ENCODE measurements at places on chromosomes 3 and 15.

- DNase-seq, result no peak
Observed at GRCh38 chr3:13353936-13354542, 66.1 kb downstream of the NUP210 start.

GRCh38 chr3:196684548-196685407 is 27.3 kb downstream of the CEP19 start:
- DNase-seq, result peak; percentile 48

- DNase-seq, result no peak
Observed at GRCh38 chr3:7075117-7075516, 214.2 kb downstream of the GRM7 start.

DNA sequence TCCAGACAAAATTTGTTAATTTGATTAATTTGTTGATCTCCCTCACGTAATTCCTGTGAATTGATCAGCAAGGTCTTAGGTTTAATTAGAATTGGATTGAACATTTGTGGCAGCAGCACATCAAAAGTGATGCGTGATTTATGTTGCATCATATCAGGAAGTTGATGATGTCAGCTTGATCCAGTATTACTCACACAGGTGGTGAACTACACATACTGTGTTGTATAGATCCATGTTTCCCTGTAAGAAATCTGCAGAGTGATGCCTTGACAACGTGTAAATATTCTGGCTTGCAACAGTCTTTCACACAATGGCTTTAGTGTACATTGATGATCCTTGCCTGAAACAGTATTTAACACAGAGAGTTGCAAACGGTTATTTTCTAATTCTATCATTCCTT is 200.4 kb downstream of the ADAMTSL3 start:
- no peak for DNase-seq

DNA sequence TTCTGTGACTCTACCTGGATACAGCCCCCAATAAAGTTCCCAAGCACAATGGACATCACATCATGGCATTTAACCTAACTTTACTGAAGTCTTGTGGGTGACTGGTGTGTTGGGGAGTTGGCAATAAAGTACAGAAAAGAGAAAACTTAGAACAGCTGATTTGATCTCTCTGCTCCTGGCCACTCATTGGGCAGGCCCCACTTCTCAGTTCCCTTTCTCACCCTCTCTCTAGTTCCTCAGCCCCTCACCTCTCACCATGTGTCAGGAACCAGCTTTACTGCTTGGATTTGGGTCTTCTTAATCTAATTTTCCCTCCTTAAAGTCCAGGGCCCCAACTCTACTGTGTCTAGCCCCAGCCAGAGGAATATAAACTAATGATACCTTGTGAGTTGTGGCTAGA is 713 bp upstream of the MUC13 start:
- DNase-seq, result no peak

DNA sequence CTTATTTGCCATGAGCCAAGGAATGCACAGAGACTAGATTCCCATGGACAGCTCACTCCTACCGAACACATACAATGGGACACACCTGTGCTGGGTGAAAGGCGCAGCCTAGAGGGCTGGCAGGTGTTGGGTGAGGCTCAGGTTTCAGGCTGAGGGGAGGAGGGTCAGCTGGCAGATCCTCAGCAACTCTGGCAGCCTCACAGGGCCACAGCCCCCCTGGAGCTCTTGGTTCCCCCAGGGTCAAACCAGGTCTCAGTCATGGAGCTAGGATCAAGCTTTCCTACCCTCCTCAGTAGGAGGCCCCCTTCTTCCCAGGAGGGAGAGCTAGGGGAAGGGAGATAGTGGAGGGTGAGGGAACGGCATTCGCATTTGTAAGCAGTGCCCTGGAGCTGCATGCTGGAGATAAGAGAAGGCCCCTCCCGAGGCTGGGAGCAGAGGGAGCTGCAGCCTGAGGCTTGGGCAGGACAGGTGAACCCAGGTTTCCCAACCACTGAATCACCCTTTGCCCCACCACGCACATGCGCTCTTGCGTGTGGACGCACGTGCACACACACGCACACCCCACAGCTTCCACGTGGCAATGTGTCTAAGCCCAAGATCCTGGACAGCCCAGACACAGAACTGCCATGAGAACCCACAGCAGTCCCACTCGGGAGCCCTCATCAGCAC is 26.3 kb upstream of the TFRC start:
- DNase-seq, result no peak

- no peak for DNase-seq
Observed at GRCh38 chr15:37109168-37109871, 9.0 kb upstream of the MEIS2 start.

- no peak for DNase-seq
Observed at GRCh38 chr15:34708422-34708821, 46.4 kb downstream of the GJD2 start.

GRCh38 chr3:141429371-141430035 is 57.3 kb upstream of the RASA2 start:
- no peak for DNase-seq

DNA sequence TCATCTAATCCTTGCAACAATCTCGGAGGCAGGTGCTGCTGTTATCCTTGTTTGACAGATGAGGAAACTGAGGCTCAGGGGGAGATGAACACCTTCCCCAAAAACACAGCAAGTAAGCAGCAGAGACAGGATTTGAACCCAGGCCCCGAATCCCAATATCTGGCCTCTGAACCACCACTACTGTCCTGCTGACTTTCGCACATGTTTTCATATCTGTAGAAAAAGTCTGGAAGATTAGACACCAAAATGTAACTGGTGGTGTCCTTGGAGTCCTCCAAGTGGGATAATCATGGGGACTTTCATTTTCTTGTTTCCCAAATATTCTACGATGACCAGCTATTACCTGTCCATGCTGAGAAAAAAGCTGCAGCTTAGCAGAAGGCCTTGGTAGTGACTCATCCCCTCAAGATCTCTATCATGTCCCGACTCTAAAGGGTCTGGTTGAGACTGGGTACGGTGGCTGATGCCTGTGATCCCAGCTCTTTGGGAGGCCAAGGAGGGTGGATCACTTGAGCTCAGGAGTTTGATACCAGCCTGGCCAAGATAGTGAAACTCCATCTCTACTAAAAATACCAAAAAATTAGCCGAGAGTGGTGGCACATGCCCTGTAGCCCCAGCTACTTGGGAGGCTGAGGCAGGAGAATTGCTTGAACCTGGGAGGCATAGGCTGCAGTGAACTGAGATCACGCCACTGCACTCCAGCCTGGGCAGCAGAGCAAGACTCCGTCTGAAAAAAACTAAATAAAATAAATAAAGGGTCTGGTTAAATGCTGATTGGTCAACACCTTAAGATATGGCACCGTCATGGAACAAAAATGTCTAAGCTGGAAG is 8.6 kb downstream of the IRAK2 start:
- DNase-seq, result no peak

All from T-helper 9 cell (primary cell).